ENCODE measurements at places on chromosomes 2 and 18. TPM values are rescaled to one million over a fixed set of nuclear protein-coding genes. Genes with fewer than 3 reads are reported as not detected.

- DNase-seq: no peak
Measured at GRCh38 chr2:30208453-30208852, 22.9 kb upstream of the LBH start.

- no peak for DNase-seq
Measured at GRCh38 chr2:237742614-237743013, 56.0 kb upstream of the RBM44 start.

The ST8SIA5 gene
- total RNA-seq: 0.11 TPM

- no peak for DNase-seq
Measured at GRCh38 chr2:64887565-64887964, 101.6 kb upstream of the SLC1A4 start.

DNA sequence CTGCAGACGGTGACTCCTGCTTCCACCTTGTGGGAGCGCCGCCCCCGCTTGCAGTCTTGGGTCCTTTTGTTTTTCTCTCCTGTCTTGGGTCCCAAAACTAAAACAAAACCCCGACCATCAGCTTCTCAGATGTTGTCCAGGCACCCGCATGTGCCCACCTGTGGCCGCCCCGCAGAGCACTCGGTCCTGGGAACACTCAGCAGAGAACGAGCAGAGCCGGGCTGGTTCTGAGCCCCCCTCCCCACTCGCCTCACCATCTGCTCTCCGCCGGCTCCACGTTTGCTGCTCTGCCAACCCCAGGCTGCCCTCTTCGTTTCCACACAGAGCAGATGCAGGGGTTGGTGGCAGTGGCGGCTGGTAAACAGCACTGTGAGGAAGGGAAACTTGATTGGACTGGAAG, 38.5 kb downstream of the CTDP1 start:
- no peak for DNase-seq

- DNase-seq: no peak
Measured at GRCh38 chr2:12243381-12243780, 473.4 kb upstream of the TRIB2 start.

Measured in naive thymus-derived CD4-positive, alpha-beta T cell (primary cell).